ENCODE measurements at places on chromosomes 13 and 19. TPM values are rescaled to one million over a fixed set of nuclear protein-coding genes. Genes with fewer than 3 reads are reported as not detected.

Gene ACP7
- total RNA-seq: not detected

Gene ADGRE1
- total RNA-seq: 0.17 TPM

Gene CILP2
- total RNA-seq: 0.52 TPM

Gene SIGLEC11
- 2.9 TPM for total RNA-seq

DNA sequence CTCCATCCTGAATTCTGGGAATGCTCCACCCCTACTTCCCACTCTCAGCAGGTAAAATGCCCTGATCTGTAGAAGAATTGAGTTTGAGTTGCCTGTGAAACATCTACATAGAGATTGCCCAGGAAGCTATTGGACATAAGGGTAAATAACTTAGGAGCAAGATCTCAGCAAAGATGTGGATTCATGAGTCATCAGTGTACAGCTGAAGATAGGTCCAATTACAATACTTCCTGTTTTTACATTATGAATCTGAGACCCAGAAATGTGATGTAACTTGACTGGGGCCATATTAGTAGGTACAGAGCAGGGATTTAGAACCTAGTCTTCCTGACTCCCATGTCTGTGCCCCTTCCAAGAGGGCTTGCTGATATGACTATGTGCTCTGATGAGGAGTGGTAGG is 79.4 kb upstream of the FNDC3A start:
- H3K4me1 ChIP-seq: peaks cover 9% of the 10 kb centered on the region
- no peak overlapping the region for H3K27ac ChIP-seq
- H3K36me3 ChIP-seq: no peaks in the 10 kb centered on the region

DNA sequence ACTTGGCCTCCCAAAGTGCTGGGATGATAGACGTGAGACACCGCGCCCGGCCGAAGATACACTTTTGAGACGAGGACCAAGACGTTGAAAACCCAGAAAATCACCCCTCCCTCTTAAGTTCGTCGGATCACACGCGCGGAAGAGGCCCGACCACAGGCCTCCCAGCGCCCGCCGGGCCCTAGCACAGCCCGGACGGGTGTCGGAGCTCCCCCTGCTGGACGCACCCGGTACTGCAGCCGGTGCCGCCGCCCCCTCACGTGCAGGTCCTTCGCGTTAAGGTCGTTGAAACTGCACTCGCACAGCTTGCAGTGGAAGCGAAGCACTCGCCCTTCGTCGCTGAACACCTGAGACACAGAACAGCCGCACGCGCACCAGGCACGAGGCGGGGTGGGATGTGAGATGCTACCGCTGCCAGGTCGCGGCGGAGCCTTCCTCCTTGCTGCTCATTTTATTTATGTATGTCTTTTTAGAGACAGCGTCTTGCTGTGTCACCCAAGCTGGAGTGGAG is 35.7 kb upstream of the MATK start:
- H3K27ac ChIP-seq: no peak overlapping the region
- no peak for DNase-seq
- peaks cover 19% of the 10 kb centered on the region for H3K27me3 ChIP-seq
- no peaks in the 10 kb centered on the region for H3K36me3 ChIP-seq
- peaks cover 4% of the 10 kb centered on the region for H3K4me1 ChIP-seq

GRCh38 chr13:45184693-45185092 is 16.2 kb downstream of the KCTD4 start:
- H3K4me3 ChIP-seq: no peak overlapping the region
- no peaks in the 10 kb centered on the region for H3K27me3 ChIP-seq
- peaks cover 6% of the 10 kb centered on the region for H3K36me3 ChIP-seq
- no peak overlapping the region for H3K27ac ChIP-seq

DNA sequence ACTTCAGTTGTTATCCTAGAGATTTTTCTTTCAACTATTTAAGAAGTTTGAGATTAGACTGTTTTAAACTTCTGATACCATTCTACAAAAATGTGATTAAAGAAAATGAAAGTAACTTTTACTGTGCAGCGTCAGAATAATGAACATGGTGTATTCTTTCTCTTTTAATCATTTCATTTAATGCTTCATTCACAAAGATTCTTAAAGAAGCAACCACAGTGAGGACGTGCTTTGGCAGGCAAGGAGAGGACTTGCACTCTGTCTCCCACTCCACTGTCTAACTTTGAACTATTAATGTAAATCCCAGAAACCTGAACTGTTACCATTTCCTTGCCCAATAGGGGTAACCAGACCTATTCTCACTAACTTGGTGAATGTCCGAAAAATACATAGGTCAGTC is 137.0 kb downstream of the KCNRG start:
- DNase-seq: no peak
- no peak overlapping the region for H3K27ac ChIP-seq
- no peaks in the 10 kb centered on the region for H3K36me3 ChIP-seq
- H3K4me1 ChIP-seq: no peaks in the 10 kb centered on the region
